Naive thymus-derived CD4-positive, alpha-beta T cell (primary cell): ENCODE measurements at places on chromosomes 4 and X. TPM values are rescaled to one million over a fixed set of nuclear protein-coding genes. Genes with fewer than 3 reads are reported as not detected.

Gene SMIM14
- total RNA-seq: 3.8 and 5.9 TPM in 2 replicates

Gene IL15
- 2.7 TPM for total RNA-seq

Gene MTHFD2L
- 11.3 TPM for total RNA-seq

Gene CCDC149
- 0.08 TPM in 1 of 2 replicates, not detected in the other for total RNA-seq

Gene DDIT4L
- not detected for total RNA-seq

Gene CXorf49
- not detected in 2 replicates for total RNA-seq

Gene CYP2U1
- total RNA-seq: 2.7 and 3.8 TPM in 2 replicates

Gene MAGEC1
- not detected in 2 replicates for total RNA-seq

Gene LRAT
- not detected in 2 replicates for total RNA-seq

Gene SUPT20HL2
- not detected for total RNA-seq

Gene PAGE1
- total RNA-seq: not detected

Gene FAM47E
- total RNA-seq: 0.57 TPM

Gene XK
- 0.19 TPM for total RNA-seq

Gene PABPC1L2B
- not detected for total RNA-seq

Gene POLN
- 5.3 and 5.4 TPM in 2 replicates for total RNA-seq

Gene TMEM156
- 11.4 TPM for total RNA-seq

Gene TLR8
- 15.2 TPM for total RNA-seq

Gene BEND2
- total RNA-seq: not detected

Gene FGF2
- not detected for total RNA-seq

Gene SSX4B
- not detected for total RNA-seq

Gene ETDB
- total RNA-seq: not detected

Gene ACOX3
- total RNA-seq: 10.9 TPM

Gene SPANXN3
- total RNA-seq: not detected in 2 replicates

Gene SMARCA1
- 2.3 TPM for total RNA-seq

Gene CXCL13
- total RNA-seq: not detected

Gene FMR1NB
- total RNA-seq: not detected

Gene GNRHR
- not detected for total RNA-seq

Gene PRSS12
- total RNA-seq: not detected

Gene GPM6B
- total RNA-seq: not detected

Gene FAM47A
- not detected in 2 replicates for total RNA-seq

Gene F9
- total RNA-seq: not detected

Gene DMP1
- not detected for total RNA-seq

Gene AFP
- total RNA-seq: not detected

Gene SPATA4
- total RNA-seq: not detected

Gene PABPC4L
- total RNA-seq: not detected in 2 replicates

Gene GAGE2A
- total RNA-seq: not detected in 2 replicates

Gene HDX
- 1.3 TPM for total RNA-seq

Gene MTM1
- total RNA-seq: 21.8 TPM

Gene EDNRA
- not detected in 2 replicates for total RNA-seq

Gene KLB
- not detected for total RNA-seq

Gene LRPAP1
- total RNA-seq: 79.4 TPM

Gene GAB1
- not detected for total RNA-seq

Gene USP17L28
- not detected for total RNA-seq

Gene GPRASP1
- 76.7 TPM for total RNA-seq

Gene C4orf36
- total RNA-seq: not detected

Gene HTRA3
- not detected for total RNA-seq

Gene CXCL6
- not detected in 2 replicates for total RNA-seq

Gene CPE
- total RNA-seq: not detected in 2 replicates

Gene TMEM31
- total RNA-seq: not detected

Gene NKAP
- total RNA-seq: 16.8 TPM

Gene ETDA
- total RNA-seq: not detected

Gene F11
- total RNA-seq: 0.64 TPM

Gene CPZ
- not detected for total RNA-seq

Gene USP26
- total RNA-seq: not detected

Gene NPY2R
- not detected for total RNA-seq

Gene HOPX
- 26.4 TPM for total RNA-seq

Gene NAP1L3
- 14.8 TPM for total RNA-seq
